ENCODE measurements at places on chromosomes 7 and 10.

DNA sequence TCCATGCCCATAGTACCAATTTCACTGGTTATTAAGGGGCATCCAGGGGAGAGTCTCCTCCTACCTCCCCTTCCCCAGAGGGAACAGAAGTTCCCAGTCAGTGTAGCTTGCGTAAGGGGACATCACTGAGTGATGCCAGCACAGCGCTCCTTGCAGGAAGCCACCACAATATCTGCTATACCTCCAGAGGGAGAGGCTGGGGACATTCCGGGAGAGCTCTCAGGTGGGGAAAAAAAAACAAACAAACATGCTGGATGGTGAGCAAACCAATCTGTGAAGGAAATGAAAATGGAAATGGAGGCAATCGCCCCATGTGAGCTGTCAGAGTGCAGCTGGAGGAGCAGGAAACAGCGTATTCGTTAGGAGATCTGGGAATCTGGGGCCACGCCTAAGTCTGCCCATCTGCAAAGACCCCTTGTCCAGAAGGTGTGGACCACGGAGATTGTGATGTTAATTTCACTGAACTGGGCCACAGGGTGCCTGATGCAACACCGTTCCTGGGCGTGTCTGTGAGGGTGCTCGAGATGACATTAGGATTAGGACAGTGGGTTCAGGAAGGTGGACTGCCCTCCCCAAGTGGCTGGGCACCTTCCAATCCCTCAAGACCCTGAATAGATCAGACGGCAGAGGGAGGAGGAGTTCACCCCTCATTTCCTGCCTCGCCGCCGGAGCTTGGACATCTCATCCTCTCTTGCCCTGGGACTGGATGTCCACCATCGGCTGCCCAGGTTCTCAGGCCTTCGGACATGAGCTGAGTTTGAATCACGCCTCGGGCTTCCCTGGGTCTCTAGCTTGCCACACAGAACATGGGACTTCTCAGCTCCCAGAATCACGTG lies 30.5 kb downstream of the GNA12 start:
- DNase-seq, result no peak

DNA sequence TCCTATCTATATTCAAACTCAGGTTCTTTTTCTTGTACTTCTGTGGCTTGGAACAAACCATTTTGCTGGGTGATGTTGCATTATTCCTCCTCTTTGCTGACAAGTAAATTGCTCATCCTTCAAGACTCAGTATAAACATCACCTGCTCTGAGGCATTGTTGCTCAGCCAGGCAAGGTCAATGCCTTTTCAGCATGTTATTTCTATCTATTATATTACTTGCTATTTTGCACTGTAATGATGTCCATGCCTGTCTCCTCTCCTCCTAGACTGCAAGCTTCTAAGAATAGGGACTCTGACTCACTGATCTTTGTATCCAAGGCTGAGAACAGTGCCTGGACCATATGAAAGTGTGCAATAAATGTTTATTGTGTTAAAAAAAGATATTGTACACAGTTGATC lies 293.8 kb downstream of the RNLS start:
- no peak for DNase-seq

GRCh38 chr7:74707238-74707637 lies 49.7 kb downstream of the GTF2I start:
- DNase-seq, result no peak

DNA sequence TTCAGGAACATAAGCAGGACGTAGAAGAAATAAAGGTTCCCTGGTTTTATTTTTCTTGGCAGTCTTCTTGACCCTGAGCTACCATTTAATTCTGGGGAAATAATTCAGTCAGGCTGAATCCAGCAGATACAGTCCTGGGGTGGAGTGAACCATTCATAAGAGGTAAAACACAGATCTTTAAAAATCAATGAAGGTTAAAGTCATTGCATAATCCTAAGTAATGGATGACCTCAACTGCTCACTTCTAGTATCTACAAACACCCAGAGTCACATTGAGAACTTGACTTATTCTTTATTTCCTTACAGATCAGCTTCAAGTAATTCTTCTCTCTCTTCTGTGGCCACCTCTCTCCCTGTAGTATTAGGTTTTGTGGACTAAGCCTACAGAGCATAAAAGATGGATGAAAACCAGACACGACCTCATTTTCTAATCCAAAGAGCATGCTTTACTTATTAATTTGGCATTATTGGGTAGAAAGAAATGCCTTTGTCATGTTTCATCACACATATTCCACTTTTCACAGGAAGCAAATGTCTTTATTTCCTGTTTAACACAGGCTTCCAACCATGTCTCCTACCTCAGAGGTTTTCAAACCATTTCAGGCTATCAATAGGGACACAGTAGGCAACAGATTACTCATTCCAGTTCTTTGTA lies 182.3 kb upstream of the IMMP2L start:
- DNase-seq, result no peak

GRCh38 chr10:3539696-3540383 lies 245.2 kb downstream of the KLF6 start:
- DNase-seq, result no peak

GRCh38 chr10:85459906-85460305 lies 906.7 kb downstream of the GRID1 start:
- DNase-seq, result no peak

DNA sequence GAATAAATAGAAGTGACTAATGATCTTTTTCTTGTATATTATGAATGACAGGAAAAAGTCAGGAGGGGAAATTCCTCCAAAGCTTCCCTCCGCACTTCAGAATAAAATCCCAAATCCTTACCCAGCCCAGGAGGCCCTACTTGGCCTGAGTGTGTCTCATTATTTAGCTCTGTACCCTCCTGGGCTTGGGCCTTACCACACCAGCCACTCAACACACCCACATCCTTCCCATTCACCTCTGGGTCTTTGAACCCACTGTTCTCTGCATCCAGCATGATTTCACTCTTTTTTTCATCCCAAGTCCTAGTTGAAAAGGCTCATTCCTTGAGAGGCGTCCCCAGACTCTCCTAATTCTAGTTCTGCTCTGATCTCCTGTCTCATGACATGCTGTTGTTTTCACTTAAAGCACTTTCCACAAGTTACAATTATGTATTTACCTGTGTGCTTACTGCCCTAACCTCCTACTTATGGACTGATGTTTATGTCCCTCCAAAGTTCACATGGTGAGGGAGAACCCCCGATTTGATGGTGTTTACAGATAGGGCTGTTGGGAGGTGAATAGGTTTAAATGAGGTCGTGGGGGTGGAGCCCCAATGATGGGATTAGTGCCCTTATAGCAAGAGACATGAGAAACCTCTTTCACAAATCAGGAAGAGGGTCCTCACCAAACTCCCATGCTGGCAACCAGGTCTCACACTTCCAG lies 6.4 kb downstream of the NOD1 start:
- no peak for DNase-seq

- DNase-seq, result no peak
Measured at GRCh38 chr7:27111042-27111750, 8.7 kb upstream of the HOXA2 start.

DNA sequence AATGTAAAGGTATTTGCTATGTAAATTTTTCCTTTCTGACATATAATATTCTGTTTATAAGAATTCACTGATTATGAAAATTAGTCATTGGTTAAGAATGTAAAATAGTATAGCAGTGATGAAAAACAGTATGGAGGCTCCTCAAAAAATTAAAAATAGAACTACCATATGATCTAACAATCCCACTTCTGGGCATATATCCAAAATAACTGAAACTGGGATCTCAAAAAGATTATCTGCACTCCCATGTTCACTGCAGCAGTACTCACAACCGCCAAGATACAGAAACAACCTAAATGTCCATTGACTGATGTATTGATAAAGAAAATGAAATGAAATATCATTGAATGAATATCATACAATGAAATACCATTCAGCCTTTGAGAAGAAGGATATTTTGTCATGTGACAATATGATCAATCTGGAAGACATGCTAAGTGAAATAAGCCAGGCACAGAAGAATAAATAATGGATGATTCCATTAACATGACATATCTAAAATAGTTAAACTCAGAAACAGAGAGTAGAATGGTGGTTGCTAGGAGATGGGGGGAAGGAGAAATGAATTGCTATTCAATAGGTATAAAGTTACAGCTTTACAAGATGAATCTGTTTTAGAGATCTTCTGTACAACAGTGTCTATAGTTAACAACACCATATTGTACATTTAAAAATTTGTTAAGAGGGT lies 14.0 kb downstream of the C10orf88 start:
- DNase-seq, result no peak

- no peak for DNase-seq
Measured at GRCh38 chr7:89200758-89201157, 405.2 kb upstream of the TEX47 start.

DNA sequence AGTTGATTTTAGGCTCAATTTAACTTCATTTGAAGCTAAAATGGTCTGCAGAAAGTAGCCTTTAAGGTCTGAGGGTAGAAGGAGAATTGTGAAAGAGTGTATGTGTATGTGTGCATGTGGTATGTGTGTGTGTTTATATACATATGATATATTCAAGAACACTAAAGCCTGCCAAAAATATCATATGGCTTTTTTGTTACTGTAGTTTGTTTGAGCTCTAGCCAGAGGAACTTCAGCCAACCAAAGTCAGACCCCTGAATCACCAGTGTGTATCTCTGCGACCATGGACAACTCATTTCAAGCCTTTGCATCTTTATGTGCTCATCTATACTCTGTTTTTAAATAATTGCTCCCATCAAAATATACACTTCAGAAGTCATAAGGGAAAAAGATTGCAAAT lies 58.4 kb upstream of the HDAC9 start:
- no peak for DNase-seq

- DNase-seq, result no peak
Measured at GRCh38 chr10:5234106-5234860, 37.6 kb downstream of the AKR1C4 start.

DNA sequence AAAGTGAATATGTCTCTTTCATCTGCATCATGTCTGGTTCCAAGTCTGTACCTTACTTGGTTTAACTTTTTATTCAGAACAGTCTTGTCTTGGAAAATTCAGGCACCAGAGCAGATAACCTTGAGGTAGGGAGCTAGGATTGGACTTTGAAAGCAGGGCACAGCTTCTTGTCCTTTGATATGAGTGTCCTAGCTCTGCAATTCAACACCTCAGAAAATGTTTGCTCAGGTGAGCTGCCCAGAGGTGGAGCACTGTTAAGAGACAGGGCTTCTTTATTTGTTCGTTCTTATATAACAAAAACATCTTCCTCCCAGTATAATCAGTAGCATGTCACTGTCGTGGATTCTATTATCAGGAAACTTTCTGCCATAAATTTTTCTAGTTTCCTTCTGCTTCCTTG lies 118.3 kb downstream of the LRRC4 start:
- DNase-seq, result no peak

DNA sequence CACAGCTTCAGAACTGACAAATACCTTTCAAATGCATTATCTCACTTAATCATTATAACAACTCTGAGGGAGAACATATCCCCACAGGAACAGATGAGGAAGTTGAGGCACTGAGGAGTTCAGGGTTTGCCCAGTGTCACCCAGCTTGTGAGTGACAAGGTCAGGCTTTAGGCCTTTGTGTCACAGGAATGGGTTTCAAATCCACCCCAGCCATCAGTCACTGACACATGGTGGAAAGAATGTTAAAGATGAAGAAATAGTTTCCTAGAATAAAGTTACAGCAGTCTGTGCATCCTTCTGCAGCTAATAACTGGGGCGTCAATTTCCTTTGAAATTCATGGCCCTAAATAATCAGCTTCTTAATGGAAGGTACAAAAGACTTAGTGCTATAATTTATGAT lies 37.8 kb downstream of the SGCE start:
- DNase-seq, result no peak

GRCh38 chr7:158924956-158925355 lies 68.6 kb downstream of the DYNC2I1 start:
- DNase-seq, result no peak
